Activated T-helper 2 cell treated with anti-CD3 and anti-CD28 coated beads, Interferon-gamma antibody, Interleukin-2, Interleukin-4, amounts not matched to agents 10 μg/mL and 5 μg/mL and 100 μg/mL, durations not matched to agents 14 hours and 24 hours and 36 hours (primary cell): ENCODE measurements at places on chromosomes 2 and 18.

GRCh38 chr2:188808947-188809355 lies 165.2 kb upstream of the COL3A1 start:
- no peak for DNase-seq

DNA sequence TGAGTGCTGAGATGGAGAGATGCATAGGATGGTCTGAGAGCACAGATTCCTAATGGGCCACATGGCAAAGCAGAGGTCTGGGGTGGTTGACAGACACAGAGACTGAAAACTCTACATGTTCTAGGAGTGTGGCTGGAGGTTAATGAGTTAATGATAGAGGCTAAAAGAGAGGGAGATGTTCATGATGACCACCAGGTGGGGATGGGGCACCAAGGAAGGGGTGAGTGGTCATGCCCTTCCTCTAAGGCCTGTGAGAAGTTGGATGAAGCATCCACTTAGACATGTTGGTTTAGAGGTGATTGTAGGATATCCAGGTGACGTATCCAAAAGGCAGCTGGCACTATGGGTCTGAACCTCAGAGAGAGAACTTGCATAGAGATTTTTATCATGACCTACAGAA lies 102.1 kb downstream of the LRP2 start:
- no peak for DNase-seq

DNA sequence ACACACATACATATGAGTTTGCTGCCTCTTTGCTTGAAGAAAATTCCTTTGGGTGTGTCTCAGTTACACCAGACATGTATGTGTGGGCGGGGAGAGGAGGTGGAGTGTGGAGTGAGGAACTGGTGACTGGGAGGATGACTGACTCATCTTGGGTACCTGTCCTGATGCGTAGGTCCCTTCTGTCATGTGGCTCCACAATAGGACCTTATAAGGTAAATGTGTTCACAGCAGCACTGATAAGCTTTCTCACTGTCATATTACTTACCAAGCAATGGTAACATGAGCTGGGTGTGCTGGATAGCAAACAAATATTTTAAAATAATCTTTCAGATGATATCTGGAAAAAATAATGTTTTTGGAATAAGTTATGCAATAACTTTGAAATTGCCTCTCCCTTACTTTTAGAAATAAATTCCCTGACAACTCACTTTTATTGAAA lies 45.1 kb downstream of the SLC9A2 start:
- peak; percentile 24 for DNase-seq

DNA sequence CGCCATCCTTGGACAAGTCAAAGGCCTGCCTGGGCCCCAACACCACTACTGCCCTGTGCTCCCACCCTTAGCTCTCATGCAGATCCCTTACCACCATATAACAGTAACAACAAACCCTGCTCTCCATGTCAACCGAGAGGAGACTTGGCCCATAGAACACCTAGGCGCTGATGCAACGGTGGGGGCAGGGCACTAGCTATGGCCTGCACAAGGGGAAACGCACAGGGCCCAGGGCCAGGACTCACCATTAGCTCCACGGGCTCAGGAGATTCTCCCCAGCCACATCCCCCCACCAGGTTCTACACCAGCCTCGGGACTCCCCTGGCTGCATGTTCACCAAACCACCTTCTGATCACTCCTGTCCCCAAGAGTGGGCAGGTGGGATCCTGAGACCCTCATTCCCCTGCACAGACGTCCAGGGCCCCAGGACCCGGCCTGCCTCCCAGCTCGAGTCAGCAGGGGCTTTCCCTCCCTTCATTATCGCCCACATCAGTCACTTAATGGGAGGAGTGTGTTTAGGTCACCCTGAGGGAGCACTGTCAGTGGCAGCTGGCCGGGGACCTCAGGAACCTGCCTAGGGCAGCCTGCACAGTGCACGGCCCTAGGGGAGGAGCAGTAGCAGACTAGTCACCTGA lies 29.3 kb downstream of the ANKMY1 start:
- no peak for DNase-seq

- DNase-seq, result no peak
Observed at GRCh38 chr2:69804416-69804815, 25.0 kb upstream of the GMCL1 start.

DNA sequence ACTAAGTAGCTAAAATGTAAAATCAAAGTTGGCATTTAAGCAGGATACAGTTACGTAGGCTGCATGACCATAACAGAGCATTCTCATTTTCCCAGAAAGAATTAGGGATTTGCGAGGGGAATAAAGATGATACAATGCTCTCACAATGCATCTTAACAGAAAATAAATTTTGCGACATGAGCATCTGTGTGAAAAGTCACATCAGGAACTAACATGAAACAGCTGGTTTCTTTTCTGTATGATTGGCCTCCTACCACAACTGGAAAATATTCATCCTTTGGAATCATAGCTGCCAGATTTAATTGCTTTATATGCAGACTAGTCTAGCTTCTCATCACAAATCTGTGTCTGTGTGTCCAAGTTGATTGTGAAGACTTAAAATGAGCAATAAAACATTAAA lies 66.0 kb downstream of the KCTD18 start:
- DNase-seq, result no peak

DNA sequence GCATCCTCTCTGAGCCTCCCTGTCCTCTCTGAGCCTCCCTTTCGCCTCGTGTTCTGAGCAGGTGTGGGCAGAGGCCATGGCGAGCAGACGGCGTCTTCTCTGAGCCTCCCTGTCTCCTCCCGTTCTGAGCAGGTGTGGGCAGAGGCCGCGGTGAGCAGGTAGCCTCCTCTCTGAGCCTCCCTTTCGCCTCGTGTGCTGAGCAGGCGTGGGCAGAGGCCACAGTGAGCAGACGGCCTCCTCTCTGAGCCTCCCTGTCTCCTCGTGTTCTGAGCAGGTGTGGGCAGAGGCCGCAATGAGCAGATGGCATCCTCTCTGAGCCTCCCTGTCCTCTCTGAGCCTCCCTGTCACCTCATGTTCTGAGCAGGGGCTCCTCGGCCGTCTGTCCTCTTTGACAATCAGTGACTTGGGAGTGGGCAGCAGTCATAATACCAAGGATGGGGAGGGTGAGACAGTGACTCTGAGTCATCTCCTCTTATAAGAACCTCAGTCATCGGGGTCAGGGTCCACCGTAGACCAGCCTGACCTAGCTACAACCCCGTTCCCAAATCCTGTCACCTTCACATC lies 395.1 kb upstream of the SALL3 start:
- DNase-seq, result no peak
